ENCODE measurements at places on chromosomes 2 and 18.

- DNase-seq = no peak
These were observed 156.2 kb downstream of the WDSUB1 start for GRCh38 chr2:159130302-159130701.

DNA sequence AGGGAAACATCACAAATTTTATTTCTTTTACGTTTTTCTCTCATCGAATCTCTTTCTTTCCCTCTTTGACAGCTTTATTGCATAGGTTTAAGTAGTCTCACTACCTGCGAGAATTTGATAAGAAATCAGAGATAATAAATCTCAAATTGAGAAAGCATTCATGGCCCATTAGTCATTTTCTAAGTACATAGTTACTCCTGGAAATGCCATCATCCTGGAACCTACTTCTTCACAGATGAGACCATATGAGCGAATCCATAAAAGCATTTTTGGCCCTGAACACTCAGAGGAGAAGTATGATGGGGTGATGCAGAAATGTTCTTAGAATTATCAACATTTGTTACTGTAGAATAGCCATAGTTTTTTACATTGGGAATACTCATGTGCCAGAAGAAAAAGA is 138.0 kb upstream of the ARHGAP28 start:
- peak; percentile 69 for DNase-seq

DNA sequence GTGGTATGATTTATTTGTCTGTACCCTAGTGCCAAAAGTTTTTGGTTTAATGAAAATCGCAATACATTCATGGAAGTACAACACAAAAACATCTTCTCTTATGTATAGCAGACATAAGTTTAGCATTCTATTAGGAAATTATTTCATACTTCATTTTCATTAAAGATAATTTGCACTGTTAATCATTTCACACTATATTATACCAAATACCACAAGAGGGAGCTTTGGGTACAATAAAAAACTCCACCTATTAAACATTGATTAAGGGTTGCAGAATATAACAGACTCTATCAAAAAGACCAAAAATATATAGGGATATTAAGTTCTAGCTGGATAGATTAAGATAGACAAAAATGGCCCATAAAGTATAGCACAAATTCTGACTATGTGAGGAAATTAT is 79.0 kb downstream of the SLC66A3 start:
- DNase-seq = no peak

DNA sequence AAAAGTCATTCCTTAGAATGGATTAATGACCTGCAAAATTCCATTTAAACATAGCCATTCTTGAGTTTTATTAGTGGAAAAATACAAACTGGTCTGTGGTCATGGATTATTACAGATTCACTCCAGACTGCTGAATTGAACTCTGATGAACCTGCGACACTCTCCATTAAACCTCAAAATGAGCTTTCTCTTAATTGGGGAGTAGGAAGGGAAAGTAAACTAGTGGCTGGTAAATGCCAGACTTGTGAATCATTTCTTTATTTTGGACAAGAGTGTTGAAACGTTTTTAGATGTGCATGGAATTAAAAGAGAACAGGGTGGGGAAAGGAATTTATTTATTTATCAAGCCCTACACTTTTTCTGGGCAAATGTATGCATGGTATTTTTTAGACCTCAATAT is 321.2 kb upstream of the FANCL start:
- DNase-seq = peak; percentile 12

- DNase-seq = no peak
These were observed 35.4 kb downstream of the SFXN5 start for GRCh38 chr2:73035899-73036711.

Data from fibroblast of skin of left biceps (primary cell).